ENCODE measurements at places on chromosomes 6 and 20.

DNA sequence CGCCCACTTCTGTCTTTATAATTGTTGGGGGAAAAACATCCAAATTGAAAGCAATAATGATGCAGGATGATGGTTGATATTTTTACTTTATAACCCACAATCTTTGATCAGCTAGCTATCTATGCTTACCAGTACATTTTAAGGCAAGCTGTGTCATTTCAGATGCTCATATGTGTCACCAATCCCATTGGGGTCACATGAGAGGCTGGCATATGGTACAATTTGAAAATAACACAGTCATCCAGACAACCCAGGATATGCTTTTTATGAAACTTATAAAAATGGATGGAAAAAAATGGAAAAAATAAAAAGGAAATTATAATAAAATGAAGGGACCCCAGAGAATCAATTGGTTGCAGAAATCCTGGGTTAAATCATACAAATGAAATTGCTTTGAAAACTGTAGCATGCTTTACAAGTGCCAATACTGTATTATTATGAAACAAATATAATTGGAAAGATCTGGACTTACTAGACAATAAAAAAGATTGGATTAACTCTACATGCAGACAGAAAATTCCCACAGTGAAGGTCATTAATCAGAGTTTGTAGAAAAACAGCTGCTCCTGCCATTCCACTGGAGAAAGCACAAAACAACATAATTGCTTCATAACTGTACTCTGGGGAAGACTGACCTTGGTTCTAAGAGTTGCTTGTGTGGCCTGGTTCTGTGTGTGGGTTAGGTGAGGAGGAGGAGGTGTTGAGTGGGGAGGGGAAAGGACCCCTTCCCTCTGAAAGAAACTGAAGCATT, 13.3 kb upstream of the PRIM2 start:
- no peak for DNase-seq

GRCh38 chr6:5813625-5814027, 193.1 kb downstream of the NRN1 start:
- no peak for DNase-seq

- no peak for DNase-seq
These were observed 97.4 kb downstream of the EPB41L2 start for GRCh38 chr6:130965656-130966055.

- DNase-seq: no peak
These were observed 25.8 kb upstream of the TPBG start for GRCh38 chr6:82337688-82338257.

DNA sequence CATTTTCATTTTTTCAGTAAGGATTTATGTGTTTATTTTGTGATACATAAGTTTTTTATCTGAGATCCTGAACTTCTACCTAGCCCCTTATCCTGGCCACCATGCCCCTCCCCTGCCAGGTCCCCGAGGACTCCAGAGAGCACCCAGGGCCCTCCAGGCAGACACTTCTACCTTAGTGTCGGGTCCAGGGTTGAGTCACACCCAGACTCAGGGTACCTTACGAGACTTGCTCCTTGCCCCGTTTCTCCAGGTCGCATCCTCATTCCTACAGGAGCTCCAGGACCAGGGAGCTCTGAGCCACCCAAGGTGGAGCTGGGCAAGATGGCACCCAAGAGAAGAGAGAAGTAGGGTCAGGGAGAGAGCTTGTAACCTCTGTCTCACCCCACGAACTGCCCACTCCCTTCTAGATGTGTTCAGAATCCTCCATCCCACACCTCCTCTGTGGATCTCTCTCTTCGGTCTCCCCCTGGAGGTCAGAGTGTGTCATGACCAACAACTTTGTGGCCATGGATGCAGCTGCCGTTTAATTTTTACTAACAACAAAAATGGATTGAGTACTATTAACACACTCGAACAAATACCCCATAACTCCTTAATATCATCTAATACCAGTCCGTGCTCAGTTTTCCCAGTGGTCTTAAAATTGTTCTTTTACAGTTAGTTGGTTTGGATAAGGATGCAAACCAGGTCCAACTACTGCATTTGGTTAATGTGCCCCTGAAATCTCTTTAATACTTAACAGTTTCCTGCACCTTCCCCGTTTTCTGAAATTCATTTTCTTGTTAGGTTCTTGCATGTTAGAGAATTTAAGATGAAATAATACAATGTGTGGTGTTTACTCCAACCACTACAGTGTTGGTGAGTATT, 130.6 kb upstream of the INSM1 start:
- DNase-seq: peak; percentile 50

DNA sequence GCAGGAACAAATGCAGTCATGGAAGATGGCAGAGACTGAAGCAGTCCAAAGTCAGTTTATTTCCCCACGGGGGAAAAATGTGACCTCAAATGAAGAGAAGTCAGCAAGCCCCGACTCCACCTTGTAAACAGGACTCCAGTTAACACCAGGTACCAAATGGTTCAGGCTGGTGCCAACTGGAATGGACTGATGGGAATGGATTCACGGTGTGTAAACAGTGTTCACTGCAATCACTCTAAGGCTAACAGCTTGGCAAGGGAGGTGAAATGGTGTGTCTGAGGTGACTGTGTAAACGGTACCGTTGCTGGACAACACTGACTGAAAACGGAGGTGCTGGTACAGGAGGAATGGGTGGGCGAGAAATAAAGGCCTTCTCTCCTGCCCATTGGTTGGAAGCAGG, 12.0 kb downstream of the PLAGL2 start:
- DNase-seq: no peak

GRCh38 chr20:59471653-59472421, 132.5 kb upstream of the PHACTR3 start:
- no peak for DNase-seq

GRCh38 chr6:105174512-105174911, 5.3 kb downstream of the POPDC3 start:
- no peak for DNase-seq

- no peak for DNase-seq
These were observed 60.5 kb downstream of the HACE1 start for GRCh38 chr6:104799134-104799657.

- no peak for DNase-seq
These were observed 24.4 kb downstream of the CNR1 start for GRCh38 chr6:88141561-88142296.

DNA sequence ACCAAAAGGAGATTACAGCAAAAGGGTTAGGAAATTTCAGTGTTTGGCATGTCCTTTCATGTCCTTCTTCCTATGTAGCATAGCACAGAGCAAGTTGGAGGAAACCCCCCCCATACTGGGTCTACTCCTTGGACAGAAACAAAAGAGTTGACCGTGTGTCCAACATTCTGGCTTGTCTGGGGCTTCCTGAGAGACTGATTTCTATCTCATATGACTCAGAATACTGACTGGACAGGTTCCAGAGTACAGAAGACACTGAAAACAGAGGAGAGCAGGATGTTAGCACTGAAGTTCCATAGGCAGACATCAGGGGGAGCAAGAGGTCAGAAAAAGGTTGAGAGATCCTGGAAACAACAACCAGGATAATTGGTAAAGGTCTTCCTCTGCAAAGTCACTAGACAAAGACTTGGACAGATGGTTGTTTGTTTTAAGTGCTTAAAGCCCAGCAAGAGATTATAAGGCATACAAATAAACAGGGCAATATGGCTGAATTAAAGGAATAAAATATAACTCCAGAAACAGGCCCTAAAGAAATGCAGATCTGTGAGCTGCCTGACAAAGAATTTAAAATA, 48.4 kb downstream of the USP49 start:
- peak; percentile 26 for DNase-seq

Measured in retina (tissue), 1 donor.